ENCODE measurements at places on chromosomes 7 and 10. TPM values are rescaled to one million over a fixed set of nuclear protein-coding genes. Genes with fewer than 3 reads are reported as not detected.

LRRC61 gene
- 34.4 TPM for total RNA-seq

ACSM6 gene
- total RNA-seq, result not detected

FAM170B gene
- not detected for total RNA-seq

VENTX gene
- 0.18 TPM for total RNA-seq

ATG9B gene
- 7.1 TPM for total RNA-seq

GSTK1 gene
- total RNA-seq, result 134 TPM

SERPINE1 gene
- 3.7 TPM for total RNA-seq

ASB4 gene
- total RNA-seq, result 0.57 TPM

IDE gene
- total RNA-seq, result 23.7 TPM

MPP7 gene
- total RNA-seq, result 16.1 TPM

FAM25C gene
- total RNA-seq, result not detected

RBP4 gene
- total RNA-seq, result 5.3 TPM

Data from prostate gland (tissue), 2 donors.